Renal cortical epithelial cell (primary cell): ENCODE measurements at places on chromosomes 4 and X. TPM values are rescaled to one million over a fixed set of nuclear protein-coding genes. Genes with fewer than 3 reads are reported as not detected.
A peak's percentile ranks its signal among the peaks of the same experiment; 100 is the strongest.

DNA sequence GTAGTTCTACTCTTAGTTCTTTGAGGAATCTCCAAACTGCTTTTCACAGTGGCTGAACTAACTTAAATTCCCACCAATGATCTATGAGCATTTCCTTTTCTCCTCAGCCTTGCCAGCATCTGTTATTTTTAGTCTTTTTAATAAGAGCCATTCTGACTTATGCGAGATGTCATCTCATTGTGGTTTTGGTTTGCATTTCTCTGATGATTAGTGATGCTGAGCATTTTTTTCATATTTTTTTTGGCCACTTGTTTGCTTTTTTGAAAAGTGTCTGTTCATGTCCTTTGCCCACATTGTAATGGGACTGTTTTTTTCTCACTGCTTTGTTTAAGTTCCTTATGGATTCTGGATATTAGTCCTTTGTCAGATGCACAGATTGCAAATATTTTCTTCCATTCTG, 21.5 kb upstream of the PHKA1 start:
- DNase-seq = no peak

DNA sequence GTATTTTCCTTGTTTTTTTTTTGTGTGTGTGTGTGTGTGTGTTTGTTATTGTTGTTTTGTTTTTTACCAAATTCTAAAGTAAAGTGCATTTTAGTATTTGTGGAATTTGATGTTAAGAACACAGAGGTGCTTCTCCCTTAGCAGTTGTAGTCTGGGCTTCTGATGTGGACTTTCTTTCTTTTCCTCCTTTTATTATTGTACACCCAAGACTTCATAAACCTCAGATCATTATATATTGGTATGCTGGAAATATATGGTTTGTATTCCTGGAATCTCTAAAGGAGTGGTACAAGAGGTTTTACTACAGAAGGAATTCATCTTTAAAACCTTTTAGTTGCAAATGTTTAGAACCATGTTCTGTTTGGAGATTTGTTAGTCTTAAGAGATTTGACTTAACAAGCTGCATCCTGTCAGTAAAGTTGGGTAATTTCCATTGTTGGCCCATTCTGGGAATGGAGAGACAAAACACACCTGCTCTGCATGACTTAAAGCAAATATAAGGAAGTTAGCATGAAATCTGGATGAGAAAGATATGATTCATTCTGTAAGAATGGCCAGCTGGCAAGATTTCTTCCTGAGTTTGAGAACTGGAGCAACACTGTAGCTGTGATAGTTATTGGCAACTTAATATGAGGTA, 64.0 kb downstream of the SMAD1 start:
- peak; percentile 98 for DNase-seq

GRCh38 chr4:128371001-128371777, 83.6 kb upstream of the PGRMC2 start:
- peak; percentile 81 for DNase-seq

GRCh38 chr4:53721263-53721662, 130.0 kb upstream of the LNX1 start:
- no peak for DNase-seq

DNA sequence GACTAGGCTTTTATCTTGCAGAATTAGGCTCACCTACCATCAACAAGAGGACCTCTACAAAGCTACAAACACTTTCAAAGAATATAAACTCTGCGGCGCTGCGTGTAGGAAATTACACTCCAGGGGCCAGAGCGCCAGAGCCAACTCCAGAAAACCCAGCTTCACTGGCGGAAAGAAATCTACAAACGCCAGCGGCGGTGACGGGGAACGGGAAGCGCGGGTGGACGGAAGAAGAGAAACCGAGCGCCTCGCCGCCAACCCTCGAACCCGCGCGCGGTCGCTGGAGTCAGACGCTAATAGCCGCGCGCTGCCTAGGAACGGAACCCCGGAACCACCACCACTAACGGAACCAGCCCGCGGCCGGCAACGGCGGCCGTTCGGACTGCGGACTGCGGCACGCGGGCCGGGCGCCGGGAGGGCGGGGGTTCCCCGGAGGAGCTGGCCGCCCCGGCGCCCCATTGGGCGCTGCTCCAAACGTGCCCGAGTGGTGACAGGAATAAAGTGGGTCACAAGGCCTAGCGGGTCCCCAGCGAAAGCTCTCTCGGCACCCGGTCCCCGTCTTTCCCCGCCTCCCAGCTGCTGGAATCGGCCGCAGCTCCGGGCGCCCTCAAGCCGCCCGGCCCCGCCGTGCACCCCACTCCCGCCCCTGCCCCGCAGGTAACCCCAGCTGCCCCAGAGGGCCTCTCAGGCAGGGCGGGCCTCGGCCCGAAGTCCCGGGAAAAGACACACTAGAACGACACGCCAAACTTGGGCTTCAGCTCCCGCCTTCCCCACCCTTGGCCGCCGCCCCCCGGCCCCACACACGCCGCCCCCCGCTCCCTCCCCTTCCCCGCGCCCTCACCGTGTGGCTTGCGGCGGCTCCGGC, 836 bp downstream of the CLOCK start:
- peak; percentile 40 for DNase-seq

- no peak for DNase-seq
Observed at GRCh38 chr4:76216524-76216923, 2.9 kb upstream of the SCARB2 start.

- DNase-seq = peak; percentile 43
Observed at GRCh38 chr4:168631241-168632162, 134.7 kb downstream of the PALLD start.

DNA sequence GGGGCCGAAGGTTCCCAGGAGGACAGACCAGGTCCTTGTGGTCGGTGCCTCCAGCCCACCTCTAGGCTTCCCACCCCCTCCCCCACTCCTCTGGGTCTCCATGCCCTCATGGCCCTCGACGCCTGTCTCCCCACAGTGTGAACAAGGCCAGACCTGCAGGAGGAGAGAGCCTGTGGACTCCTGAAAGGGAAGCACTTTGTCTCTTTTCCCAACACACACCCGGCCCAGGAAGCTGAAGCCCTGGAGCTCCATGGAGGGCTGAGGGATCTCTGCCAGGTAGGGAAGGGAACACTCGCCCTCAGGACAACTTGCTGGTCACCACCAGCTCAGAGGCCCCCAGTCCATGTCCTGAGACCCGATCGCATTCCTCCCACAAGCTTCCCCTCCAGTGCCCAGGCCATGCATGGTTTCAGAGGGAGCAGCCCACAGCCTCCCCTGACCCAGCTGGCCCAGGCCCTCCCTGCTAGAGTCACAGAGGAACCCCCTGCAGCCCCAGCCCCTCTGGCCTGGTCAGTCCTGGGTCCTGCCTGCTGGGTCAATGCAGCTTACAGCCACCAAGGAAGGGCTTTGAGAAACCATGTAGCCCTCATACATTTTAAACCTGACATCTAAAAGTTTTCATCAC, 60.8 kb downstream of the ABLIM2 start:
- no peak for DNase-seq

DNA sequence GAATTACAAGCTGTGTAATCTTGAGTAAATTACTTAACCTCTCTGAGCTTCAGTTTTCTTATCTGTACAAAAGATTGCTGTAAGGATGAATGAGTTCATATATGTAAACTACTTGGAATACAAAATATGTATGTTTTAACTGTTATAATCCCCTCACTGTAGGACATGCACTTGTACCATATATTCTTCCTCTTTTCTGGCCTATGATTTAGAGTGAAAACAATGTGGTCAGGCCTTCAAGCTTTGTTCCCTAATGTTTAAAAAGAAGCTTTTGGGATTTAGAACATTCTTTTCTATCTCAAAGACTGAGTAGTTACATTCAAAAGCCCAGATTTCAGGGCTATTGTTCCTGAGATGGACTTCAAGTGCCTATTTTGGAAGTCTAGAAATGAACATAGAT, 26.7 kb upstream of the GPRIN3 start:
- DNase-seq = no peak

GRCh38 chr4:122636697-122637096, 15.8 kb upstream of the IL21 start:
- DNase-seq = no peak

- DNase-seq = no peak
Observed at GRCh38 chrX:43530837-43531236, 125.3 kb upstream of the MAOA start.

Gene AFM
- total RNA-seq = not detected in 2 replicates

Gene SH3BGRL
- total RNA-seq = 35.4 and 101 TPM in 2 replicates

Gene TMA16
- 21.9 and 41.0 TPM in 2 replicates for total RNA-seq

Gene CLGN
- total RNA-seq = 2.0 and 4.7 TPM in 2 replicates

Gene SPANXN2
- total RNA-seq = not detected in 2 replicates

Gene ASMT
- total RNA-seq = not detected in 2 replicates

Gene NXF2B
- total RNA-seq = not detected in 2 replicates
